NCI-H146 (cell line): ENCODE measurements at places on chromosomes 3 and 15.

- DNase-seq, result no peak
These were observed 3.2 kb downstream of the SSR3 start for GRCh38 chr3:156551746-156552145.

- no peak for DNase-seq
These were observed 15.7 kb upstream of the KIF23 start for GRCh38 chr15:69398491-69398891.

- peak; percentile 58 for DNase-seq
These were observed 16.7 kb upstream of the CCDC174 start for GRCh38 chr3:14634763-14635400.

DNA sequence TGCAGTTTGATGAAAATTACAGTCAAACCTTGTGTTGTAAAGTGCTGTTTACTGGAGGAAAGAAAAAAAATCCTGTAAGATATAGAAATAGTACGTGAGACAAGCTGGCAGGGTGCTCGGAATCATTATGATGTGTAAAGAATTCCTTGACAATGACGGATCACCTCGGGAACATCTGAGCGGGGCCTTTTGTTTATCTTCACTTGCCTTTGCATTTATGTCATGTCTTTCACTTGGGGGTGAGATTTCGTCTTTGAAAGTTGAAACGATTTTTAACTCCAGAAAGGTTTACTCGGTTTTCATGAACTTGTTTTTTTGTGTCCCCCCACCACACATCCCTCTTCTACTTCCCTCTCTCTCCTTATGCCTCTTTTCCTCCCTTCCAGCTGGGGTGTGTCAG is 128.3 kb upstream of the VEPH1 start:
- DNase-seq, result peak; percentile 28

DNA sequence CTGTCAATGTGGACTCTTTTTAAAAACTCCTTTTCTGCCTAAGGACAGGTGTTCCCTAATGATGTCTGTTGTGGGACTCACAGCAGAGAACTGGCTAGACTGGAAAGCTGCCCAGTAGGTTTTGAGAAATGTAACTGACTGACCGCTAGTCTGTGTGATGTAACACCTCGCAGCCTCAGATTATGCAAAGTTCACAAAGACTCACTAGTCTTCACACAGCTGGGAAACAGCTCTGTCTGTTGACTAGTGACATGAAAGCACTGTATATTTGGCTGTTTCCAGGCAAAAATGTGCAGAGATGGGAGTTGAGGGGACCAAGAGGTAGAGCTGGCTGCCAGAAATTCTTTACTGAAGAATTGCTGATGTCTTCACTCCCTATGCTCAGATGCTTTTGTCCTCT is 10.3 kb downstream of the PDZRN3 start:
- no peak for DNase-seq

DNA sequence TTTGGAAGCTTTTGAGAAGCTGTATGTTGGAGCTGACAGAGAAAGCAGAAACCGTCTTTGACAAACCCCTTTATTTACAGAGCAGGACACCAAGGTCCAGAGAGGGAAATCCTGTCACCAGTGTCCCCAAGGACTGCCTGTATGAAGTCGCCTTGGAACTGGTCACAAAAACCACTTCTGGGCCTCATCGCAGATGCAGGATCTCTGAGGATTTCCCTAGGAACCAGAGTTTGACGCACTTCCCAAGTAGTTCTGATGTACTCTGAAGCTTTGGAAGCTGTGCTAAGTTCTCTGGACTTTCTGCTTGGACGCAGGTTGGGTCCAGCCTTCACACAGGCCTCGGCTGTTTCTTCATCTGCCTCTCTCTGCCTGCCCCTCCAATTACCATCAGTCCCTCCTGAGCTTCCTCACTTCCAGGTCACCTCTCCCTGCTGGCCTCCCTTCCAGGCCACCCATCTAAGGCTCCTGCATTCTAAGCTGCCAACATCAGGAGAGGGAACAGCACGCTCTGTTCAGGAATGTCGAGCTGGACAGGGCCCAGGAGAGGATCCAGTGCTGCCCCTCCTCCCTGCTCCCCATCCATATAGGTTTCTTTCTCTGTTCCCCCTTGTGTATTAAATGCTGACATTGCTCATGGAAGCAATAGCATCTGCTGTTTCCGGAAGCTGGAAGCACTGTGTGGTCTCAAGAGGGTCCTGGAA is 270.8 kb downstream of the OPA1 start:
- DNase-seq, result no peak

- DNase-seq, result peak; percentile 75
These were observed 21.8 kb downstream of the IGDCC4 start for GRCh38 chr15:65400760-65401610.

GRCh38 chr3:29280404-29281093 is at the start of gene RBMS3:
RBMS3 (plus strand) TSS chr3:29281071.
- DNase-seq, result peak; percentile 22

GRCh38 chr15:101563176-101563796 is 73.8 kb upstream of the PCSK6 start:
- DNase-seq, result no peak

- DNase-seq, result peak; percentile 41
These were observed 835 bp downstream of the UBE3A start for GRCh38 chr15:25437777-25438600.

DNA sequence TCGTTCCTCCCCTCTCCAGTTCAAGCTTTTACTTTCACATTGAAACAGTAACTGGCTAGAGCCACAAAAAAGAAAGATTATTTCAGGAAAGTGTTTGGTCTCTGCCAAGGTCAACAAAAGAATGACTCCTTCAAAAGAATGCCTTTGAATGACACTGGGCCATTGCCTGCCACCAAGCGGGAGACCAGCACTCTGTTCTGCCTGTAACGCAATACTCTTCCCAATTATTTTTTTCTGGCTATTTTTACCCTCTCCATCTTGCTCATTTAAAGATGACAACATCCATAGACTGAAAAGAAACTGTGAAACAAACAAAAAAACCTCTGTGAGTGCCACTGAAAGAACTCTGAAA is 37.3 kb downstream of the EHHADH start:
- no peak for DNase-seq

- no peak for DNase-seq
These were observed 50.3 kb downstream of the PLXNA1 start for GRCh38 chr3:127033171-127033570.

DNA sequence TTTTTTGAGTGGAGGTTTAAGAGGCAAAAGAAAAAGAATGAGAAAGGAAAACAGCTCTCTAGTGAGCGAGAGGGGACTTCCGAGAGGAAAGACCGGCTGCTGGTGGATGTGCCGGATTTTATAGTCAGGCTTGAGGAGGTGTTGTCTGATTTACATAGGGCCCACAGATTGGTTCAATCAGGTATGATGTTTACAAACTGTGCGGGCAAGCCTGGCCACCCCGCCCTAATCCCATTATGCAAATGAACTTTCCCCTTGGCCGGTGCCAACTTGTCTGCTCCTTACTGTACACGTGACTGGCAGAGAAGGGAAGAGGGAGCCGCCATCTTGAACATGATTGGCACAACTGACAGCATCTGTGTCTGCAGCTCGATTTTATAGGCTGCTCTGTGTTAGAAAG is 44.7 kb downstream of the FAM43A start:
- DNase-seq, result peak; percentile 86

GRCh38 chr15:22955544-22956119 is 24.5 kb downstream of the CYFIP1 start:
- DNase-seq, result no peak

GRCh38 chr3:73315706-73316105 is 254.2 kb downstream of the EBLN2 start:
- no peak for DNase-seq

DNA sequence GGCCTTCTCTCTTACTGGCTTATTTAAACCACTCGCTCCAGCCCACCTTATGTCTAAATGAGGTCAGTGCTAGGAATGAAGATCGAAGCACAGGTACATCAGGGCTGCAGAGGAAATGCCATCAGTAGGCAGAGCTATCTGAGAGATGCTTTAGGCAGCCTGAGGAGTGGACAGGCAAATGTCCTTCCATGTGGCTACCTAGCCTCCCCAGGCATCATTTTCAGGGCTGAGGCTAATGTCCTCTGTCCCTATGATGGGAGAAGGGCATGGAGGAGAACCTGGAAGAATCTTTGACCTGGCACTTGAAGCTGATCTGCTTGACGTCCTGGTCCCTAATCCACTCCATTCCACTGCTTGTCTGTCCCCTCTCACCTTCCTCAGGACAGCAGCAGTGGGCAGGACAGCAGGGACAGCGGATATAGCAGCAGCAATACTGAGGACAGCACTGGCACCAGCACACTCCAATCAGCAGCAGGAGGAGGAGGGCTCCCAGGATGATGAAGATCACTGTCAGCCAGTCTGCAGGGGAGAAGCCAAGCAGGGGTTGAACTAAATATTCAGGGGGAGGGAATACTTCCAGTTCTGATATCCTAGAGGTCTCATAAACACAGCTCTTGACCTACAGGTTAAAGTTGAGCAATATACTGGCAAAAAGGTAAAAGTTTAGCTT is 21.0 kb downstream of the ILDR1 start:
- no peak for DNase-seq

- DNase-seq, result peak; percentile 71
These were observed 14.5 kb upstream of the ONECUT1 start for GRCh38 chr15:52804526-52805081.

- no peak for DNase-seq
These were observed 642.3 kb upstream of the CFAP20DC start for GRCh38 chr3:59692117-59692516.
